HT1080 (cell line): ENCODE measurements at places on chromosomes 11 and 22. TPM values are rescaled to one million over a fixed set of nuclear protein-coding genes. Genes with fewer than 3 reads are reported as not detected.

GRCh38 chr11:17543574-17544180 lies 539 bp downstream of the USH1C start:
- no peak for DNase-seq

GRCh38 chr11:66361502-66361941 lies 10.0 kb downstream of the SLC29A2 start:
- DNase-seq: no peak

DNA sequence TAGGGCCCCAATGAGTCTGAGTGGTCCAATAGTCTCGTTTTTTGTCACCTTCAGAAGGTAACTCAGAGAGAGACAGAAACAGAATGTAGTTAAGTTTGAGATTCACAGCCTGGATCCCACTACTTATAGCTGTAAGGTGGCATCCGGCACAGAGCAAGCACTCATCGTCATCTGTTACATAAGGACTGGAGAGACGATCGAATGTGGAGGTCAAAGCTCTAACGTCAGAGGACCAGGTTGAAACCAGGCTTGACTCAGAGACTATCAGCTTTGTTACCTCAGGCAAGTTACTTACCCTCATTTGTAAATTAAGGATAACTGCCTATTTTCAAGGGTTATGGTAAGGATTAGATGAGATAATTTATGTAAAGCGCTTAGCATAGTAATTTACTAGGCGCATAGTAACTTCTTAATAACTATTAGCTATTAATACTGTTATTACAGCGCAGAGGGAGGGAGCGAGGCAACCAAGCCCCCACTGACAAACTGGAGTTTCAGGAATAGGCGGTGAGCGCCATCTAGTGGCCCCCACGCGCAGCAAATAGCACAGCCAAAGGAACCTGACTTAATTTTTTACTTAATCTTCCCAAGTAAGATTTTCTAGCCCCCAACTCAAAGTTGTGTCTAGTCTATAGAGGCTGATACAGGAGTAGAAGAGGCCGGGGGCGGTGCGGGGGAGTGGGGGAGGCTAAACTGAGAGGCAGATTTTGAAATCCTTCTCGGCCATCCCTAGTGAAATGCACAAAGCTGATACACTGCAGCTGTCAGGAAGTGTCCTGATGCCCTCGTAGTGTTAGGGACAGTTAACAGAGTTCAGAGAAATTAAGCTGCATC lies 29.0 kb upstream of the API5 start:
- peak; percentile 36 for DNase-seq

DNA sequence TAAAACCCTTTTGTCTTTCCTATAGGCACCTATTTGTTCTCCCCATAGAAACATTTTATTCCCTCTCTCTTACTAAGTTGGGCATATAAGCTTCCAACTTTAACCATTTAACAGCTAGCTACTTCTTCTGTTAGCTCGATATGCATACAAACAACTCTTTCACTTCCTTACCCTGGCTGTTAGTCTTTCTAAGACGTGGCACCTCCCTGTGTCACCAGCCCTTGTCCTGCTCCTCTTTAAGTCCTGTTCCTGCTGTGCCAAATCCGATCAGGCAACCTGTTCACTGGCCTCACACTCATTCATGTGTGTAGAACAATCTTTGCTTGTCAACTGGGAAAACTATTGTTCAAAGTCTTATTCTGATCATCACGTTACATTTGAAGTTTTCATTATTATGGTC lies 1376.1 kb upstream of the TENM4 start:
- no peak for DNase-seq

- no peak for DNase-seq
Observed at GRCh38 chr22:46003271-46004091, 26.5 kb upstream of the WNT7B start.

DNA sequence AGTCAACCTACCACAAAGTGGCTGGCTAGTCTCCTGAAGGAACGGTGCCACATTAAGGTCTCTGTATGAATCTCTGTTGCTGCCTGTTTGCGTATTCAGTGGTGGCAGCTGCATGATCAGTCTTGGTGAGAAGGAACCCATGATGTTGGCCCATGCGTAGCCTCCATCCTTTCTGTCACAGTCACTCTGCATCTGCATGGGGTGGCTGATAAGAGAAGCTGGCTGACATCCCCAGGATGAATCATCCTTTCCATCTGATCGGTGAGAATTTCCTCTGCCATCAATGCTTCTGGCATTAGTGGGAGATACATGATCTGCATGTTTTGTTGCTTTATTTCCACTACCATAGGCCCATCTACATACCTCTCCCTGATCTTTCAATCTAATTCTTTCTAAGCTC lies 199.0 kb upstream of the NECTIN1 start:
- DNase-seq: no peak

- no peak for DNase-seq
Observed at GRCh38 chr11:27459191-27459590, 13.4 kb downstream of the LGR4 start.

DNA sequence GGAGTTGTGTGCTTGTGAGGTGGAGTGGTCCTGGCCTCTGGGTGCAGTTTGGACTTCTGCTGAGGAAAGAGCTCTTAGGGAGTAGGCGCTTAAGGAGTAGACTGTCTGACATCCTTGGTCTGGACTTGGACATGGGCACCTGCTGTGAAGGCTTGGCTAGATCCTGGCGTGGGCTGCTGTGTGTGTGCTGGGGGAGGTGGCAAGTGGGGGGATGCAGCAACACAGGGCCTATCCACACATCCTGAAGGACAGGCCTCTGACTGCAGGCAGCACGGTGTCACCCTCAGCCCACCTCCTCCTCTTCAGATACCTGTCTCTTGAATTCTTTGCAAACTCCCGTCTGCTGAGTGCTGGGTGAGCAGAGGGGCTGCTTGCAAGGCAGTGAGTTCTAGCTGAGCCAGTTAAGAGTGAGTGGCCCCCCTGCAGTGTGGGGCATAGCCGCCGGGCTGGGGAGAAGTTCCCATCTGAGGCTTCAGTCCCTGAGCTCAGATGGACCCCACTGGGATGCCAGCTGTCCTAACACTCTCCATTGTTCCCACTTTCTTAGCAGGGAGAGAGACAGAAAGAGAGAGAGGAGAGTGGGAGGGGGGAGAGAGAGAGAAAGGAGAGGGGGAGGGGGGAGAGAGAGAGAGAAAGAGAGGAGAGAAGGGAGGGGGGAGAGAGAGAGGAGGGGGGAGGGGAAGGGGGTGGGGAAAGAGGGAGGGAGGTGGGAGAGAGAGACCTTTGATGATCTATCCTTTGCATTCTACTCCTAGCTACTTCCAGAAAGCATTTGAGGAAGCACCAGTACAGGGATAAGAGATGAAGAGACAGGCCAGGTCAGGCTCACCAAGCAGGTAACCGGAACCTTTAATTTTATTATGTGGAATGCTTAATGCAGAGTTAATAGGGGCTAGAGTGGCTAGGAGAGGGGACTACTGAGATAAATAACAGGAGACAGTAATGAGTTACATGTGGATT lies 12.6 kb downstream of the SOX10 start:
- no peak for DNase-seq

GRCh38 chr22:18044548-18045271 lies 20.3 kb upstream of the MICAL3 start:
- DNase-seq: no peak

DNA sequence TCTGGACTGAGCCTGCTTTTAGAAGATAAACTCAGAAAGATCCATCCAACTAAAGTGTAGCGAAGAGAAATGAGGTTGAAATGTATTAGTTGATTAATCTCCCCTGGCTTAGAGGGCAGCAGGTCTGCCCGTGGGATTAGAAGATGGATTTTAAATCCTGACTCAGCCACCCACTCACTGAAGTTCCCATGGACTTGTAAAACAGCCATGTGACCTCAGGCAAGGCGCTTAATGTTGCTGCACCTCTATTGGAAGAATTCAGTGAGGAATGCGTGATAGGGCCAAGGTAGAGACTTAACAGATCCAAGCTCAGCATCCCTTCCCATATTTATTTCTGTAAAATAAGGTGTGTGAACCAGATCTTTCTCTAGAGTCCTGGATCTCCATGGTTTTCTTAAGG lies 45.1 kb upstream of the ELF5 start:
- DNase-seq: no peak

GRCh38 chr11:123461164-123461563 lies 31.1 kb downstream of the GRAMD1B start:
- DNase-seq: no peak

DNA sequence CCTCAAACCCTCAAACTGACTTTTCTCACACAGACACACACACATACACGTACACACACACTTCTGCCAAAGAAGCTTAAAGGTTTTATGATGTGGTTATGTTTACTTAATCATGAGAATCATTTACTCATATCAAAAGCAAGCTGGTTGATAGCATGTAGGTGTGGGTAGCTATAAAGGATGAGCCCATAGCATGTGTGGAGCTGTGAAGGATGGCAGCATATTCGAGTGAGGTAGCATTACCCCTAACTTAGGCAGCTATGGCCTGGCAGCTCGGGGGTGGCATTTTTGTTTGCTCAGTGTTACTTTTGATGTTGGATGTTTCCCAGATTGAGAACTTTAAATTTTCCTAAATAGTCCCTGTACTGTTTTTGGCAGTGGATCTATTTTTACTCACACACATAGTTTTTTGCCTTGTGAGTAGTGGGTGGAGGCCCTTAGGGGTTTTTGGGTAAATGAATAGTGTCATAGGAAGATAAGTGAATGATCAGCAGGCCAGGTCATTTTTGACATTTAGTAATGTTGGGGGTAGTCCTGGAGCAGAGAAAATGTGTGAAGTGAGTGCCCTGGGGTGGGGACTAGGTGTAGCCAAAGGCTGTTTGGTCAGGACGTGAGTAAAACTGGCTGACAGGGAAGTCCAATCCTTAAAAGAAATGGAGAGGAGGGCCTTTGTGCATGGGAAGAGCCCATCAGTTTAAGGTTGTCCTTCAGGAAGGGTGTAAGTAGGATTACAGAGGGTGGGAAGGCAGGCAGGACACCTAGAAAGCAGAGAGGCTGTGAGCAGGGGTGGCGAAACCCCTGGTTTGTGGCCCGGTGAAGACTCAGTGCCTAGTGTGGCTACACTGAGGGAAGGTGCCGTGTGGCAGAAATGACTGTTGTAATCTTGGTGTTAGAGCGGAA lies 7.1 kb downstream of the YWHAH start:
- DNase-seq: no peak

- no peak for DNase-seq
Observed at GRCh38 chr11:416051-416756, 1.4 kb upstream of the SIGIRR start.

DNA sequence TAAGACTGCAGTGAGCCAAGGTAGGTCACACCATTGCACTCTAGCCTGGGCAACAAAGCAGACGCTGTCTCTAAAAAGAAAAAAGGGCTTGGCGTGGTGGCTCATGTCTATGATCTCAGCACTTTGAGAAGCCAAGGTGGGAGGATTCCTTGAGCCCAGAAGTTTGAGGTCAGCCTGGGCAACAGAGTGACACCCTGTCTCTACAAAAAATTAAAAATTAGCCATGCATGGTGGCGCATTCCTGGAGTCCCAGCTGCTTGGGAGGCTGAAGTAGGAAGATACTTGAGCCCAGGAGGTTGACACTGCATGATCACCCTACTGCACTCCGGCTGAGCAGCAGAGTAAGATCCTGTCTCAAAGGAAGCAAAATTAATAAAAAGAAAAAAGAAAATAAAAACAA lies 38.9 kb upstream of the RDX start:
- DNase-seq: no peak

GRCh38 chr11:125869521-125869920 lies 17.9 kb upstream of the HYLS1 start:
- no peak for DNase-seq

DNA sequence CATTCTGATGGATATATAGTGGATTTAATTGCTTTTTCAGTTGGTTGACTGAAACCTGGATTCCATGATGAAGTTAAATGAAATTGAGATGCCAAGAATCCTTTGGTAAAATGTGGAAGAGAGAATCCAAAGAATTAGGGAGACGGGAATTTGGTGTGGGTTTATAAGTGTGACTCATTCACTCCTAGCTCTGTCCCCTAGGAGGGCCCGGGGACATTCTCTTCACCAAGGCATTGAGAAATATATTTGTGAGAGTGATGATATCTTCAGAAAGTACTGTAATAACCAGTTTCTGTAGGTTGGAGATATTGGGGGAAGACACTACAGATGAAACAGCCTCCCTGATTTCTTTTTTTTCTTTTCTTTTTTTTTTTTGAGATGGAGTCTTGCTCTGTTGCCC lies 13.6 kb upstream of the PHOX2A start:
- DNase-seq: no peak

DNA sequence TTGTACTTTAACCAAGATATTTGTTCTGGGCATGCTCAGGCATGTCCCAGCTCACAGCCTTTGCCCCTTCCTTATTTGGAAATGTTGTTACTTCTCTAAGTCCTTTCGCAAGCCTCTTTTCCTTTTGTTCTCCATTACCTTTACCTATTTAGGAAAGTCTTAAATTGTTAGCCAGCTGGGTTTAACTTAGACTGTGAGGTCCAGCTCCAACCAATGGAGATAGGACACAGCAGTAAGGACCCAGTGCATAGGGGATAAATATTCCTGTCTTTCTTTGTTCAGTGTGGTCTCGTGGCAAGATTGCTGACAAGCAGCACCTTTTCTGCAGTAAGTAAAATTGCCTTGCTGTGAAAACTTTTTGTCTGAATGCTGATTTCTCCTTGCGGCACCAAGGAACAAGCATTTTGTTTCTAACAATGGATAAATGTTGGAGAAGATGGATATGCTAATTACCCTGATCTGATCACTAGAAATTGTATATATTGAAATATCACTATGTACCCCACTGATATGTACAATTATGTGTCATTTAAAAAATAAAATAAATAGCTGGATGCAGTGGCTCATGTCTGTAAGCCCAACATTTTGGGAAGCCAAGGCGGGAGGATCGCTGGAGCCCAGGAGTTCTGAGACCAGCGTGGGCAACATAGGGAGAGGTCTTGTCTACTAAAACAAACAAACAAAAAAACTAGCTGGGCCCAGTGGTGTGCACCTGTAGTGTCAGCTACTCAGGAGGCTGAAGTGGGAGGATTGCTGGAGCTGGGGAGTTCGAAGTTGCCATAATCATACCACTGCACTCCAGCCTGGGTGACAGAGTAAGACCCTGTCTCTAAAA lies 31.9 kb upstream of the FTH1 start:
- DNase-seq: no peak

DNA sequence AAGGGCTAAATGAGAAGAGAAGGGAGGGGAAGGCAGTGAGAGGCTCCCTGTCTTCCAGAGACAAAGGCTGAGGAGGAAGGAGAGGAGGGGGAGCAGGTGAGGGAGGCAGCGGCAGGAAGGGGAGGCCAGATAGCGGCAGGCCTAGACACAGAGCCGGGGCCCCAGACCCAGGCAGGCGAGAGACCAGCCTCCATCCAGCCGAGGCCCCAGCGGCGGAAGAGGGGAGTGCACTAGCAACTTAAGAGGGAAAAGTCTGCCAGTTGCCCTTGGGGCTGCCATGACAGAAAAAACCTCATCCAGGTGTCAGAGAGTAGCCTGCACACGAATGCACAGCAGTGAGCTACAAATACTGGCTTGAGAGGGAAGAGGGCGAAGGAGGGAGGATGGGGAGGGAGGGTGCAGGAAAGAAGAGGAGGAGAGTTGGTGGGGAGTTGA lies 46.7 kb downstream of the IGLL1 start:
- DNase-seq: no peak

Gene SYCE3
- total RNA-seq: not detected in 2 replicates

Gene PIK3IP1
- 1.1 and 1.3 TPM in 2 replicates for total RNA-seq

Gene DRD2
- total RNA-seq: 0.37 and 1.6 TPM in 2 replicates

Gene INS
- not detected in 2 replicates for total RNA-seq

Gene TBX10
- total RNA-seq: not detected in 2 replicates

Gene OR52E8
- total RNA-seq: not detected in 2 replicates

Gene TRIM6
- total RNA-seq: 3.6 and 4.8 TPM in 2 replicates
